ENCODE measurements at places on chromosomes 2 and 18. TPM values are rescaled to one million over a fixed set of nuclear protein-coding genes. Genes with fewer than 3 reads are reported as not detected.

The LAMA3 gene
- total RNA-seq = 16.0 TPM

The CLEC4F gene
- total RNA-seq = not detected

DNA sequence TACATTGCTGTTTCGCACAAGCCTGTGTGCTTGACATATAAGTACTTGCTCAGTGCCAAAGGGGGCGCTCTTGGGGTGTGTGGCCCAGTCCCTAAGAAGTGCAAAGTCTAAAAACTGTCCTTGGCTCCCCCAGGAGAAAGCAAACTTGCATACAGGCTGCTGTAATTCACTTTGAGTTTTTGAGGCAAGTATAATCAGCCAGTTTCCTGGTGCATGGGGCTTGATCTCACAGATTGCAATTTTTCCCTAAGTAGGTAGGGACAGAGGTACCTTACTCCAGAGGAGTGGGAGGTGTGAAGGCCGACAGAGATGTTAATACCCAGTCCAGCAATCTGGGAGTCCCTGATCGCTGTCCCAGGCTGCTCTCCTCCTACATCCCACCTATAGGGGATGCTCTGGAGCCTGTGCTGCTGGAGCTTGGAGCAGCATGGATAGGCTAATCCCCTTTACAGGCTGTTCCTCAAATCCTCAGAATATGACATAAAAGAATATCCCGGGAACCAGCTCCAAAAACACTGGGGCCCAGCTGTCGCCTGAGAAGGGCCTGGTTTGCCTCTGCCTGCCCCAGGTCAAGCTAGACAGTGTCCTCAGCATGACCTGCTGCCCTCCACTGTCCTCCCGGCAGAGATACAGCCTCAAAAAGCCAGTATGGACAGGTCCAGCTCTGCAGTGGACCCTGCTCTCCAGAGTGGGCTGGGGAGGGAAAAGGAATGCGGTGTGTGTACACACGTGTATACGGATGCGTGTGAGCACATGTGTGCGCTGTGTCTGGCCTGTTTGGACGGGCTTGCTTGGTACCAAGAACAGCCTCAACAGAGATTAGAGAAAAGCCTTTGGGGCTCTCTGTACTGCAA is 136.5 kb upstream of the HAAO start:
- peak; percentile 56 for DNase-seq

GRCh38 chr2:37343537-37344434 is 644 bp upstream of the QPCT start:
- peak; percentile 66 for DNase-seq

DNA sequence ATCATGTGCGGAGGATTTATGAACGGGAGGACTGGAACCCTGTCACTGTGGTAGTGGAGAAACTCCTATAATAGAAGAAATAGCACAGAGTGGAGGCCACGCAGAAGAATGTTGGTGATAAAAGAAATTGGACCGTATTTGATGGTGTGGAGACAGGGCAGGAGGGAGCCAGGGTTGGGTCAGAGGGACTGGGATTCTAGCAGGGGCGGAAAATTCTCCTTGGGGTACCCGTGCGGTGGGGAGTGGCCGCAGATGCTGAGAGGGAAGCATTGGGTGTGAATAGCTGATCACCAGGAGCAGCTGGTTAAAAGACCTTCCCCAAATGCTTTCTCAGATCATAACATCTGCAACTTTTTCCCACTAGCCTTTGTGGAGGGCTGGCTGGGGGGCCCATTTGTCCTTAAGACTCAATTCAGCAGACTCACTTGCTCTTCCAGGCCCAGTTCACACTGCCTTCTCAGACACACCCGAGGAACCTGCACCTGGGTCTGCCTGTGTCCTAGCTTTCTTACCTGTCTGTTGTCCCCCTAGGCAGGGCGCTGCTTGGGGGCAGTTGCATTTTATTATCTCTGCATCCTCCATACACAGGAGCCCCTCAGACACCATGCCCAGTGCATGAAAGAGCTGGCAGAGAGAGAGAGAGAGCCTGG is 7.1 kb downstream of the SH3BP4 start:
- DNase-seq = no peak

DNA sequence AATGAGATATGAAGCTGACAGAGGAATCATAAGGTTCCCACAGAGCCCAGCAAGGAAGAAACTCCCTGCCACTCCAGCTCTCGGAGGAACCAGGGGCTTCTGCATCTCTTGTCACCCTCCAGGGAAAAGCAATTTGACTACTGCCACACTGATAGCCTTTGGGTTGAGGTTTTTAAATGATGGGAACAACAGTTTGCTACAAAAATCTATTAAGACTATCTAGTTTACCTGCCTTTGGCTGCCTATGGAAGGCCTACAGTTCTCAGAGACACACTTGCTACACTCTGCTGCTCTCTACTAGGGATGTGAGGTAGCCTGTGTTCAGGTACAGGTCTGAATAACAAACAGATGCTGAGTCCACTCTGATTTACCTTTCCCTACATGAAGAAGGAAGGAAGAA is 161.9 kb downstream of the NBAS start:
- DNase-seq = no peak

GRCh38 chr2:143988082-143988481 is 531.8 kb downstream of the ZEB2 start:
- no peak for DNase-seq

The TRABD2A gene
- total RNA-seq = 20.9 TPM

The SCN1A gene
- total RNA-seq = not detected

GRCh38 chr2:61018318-61018755 is 282 bp upstream of the PUS10 start:
- no peak for DNase-seq
